Bronchus fibroblast of lung (primary cell): ENCODE measurements at places on chromosomes 7 and 10. TPM values are rescaled to one million over a fixed set of nuclear protein-coding genes. Genes with fewer than 3 reads are reported as not detected.

The ZNF518A gene
- total RNA-seq, result 5.5 and 5.7 TPM in 2 replicates

The CPA2 gene
- not detected in 2 replicates for total RNA-seq

The CPN1 gene
- total RNA-seq, result not detected in 2 replicates

The SPDYE8 gene
- total RNA-seq, result not detected in 2 replicates

The UPK3BL2 gene
- 0.34 and 0.45 TPM in 2 replicates for total RNA-seq

The ANKRD61 gene
- total RNA-seq, result 0.15 TPM in 1 of 2 replicates, not detected in the other

The ZNF746 gene
- total RNA-seq, result 14.1 and 16.0 TPM in 2 replicates

The VIM gene
- 7,456 and 8,192 TPM in 2 replicates for total RNA-seq

The CLRN3 gene
- not detected in 2 replicates for total RNA-seq

The TMEM72 gene
- total RNA-seq, result not detected in 2 replicates

The PARD3 gene
- 15.9 and 18.2 TPM in 2 replicates for total RNA-seq

The CLEC5A gene
- not detected in 2 replicates for total RNA-seq

The ACHE gene
- 0.34 TPM in 1 of 2 replicates, not detected in the other for total RNA-seq

The TES gene
- total RNA-seq, result 40.9 and 47.1 TPM in 2 replicates

The EVX1 gene
- total RNA-seq, result not detected in 2 replicates

The MORN4 gene
- 6.2 and 9.4 TPM in 2 replicates for total RNA-seq

The ZNF365 gene
- total RNA-seq, result 0.74 and 0.84 TPM in 2 replicates

The NRG3 gene
- total RNA-seq, result not detected in 2 replicates

The GIMAP7 gene
- total RNA-seq, result not detected in 2 replicates

The C10orf143 gene
- 1.0 and 1.7 TPM in 2 replicates for total RNA-seq

The GIMAP8 gene
- total RNA-seq, result not detected in 2 replicates

The CPXM2 gene
- 0.34 and 0.45 TPM in 2 replicates for total RNA-seq

The ZNF467 gene
- 1.5 TPM in 2 replicates for total RNA-seq

The SEMA3C gene
- total RNA-seq, result 78.6 and 99.4 TPM in 2 replicates

The CPA4 gene
- 26.7 and 28.1 TPM in 2 replicates for total RNA-seq

The COBL gene
- 0.15 TPM in 1 of 2 replicates, not detected in the other for total RNA-seq

The MSS51 gene
- 0.15 and 0.50 TPM in 2 replicates for total RNA-seq

The TNS3 gene
- 49.9 and 50.3 TPM in 2 replicates for total RNA-seq

The NDUFB8 gene
- total RNA-seq, result 263 and 269 TPM in 2 replicates

The MAGI2 gene
- 1.3 and 1.5 TPM in 2 replicates for total RNA-seq

The BTBD16 gene
- total RNA-seq, result not detected in 2 replicates

The MYO1G gene
- under 0.01 TPM in 1 of 2 replicates, not detected in the other for total RNA-seq

The PI4K2A gene
- total RNA-seq, result 22.2 and 22.3 TPM in 2 replicates

The DBF4 gene
- total RNA-seq, result 74.0 and 78.8 TPM in 2 replicates

The UPK3BL1 gene
- total RNA-seq, result 8.7 and 11.3 TPM in 2 replicates

The TRPV5 gene
- not detected in 2 replicates for total RNA-seq

The HMX3 gene
- not detected in 2 replicates for total RNA-seq

The ABCC2 gene
- under 0.01 and 0.17 TPM in 2 replicates for total RNA-seq

The DNAJC12 gene
- total RNA-seq, result 1.8 and 2.2 TPM in 2 replicates

The GPR26 gene
- not detected in 2 replicates for total RNA-seq

The TFPI2 gene
- 4.6 and 5.0 TPM in 2 replicates for total RNA-seq

The ELN gene
- 0.59 and 4.2 TPM in 2 replicates for total RNA-seq

The GNAI1 gene
- 28.6 and 28.7 TPM in 2 replicates for total RNA-seq

The PSMG3 gene
- 52.5 and 61.7 TPM in 2 replicates for total RNA-seq

The HOXA7 gene
- total RNA-seq, result 3.9 and 4.2 TPM in 2 replicates

The SLC13A1 gene
- total RNA-seq, result not detected in 2 replicates

The H2BK1 gene
- not detected in 2 replicates for total RNA-seq

The CFAP70 gene
- total RNA-seq, result under 0.01 and 0.34 TPM in 2 replicates

The CLDN4 gene
- total RNA-seq, result 1.2 and 1.7 TPM in 2 replicates

The CRHR2 gene
- not detected in 2 replicates for total RNA-seq

The PDK4 gene
- total RNA-seq, result 0.45 and 2.0 TPM in 2 replicates

The SPDYE2B gene
- total RNA-seq, result not detected in 2 replicates

The SLC13A4 gene
- 0.17 and 0.59 TPM in 2 replicates for total RNA-seq

The PPP1R17 gene
- total RNA-seq, result not detected in 2 replicates

The GHITM gene
- 165 and 175 TPM in 2 replicates for total RNA-seq

The C10orf90 gene
- total RNA-seq, result 0.15 and 0.17 TPM in 2 replicates

The TMEM140 gene
- 0.59 and 0.67 TPM in 2 replicates for total RNA-seq

The KIAA1549 gene
- total RNA-seq, result 0.67 and 1.0 TPM in 2 replicates
